ENCODE measurements at places on chromosomes 7 and 10.

- DNase-seq: no peak
These were observed 143.0 kb downstream of the PLXNA4 start for GRCh38 chr7:132433301-132433700.

GRCh38 chr7:2508327-2509215 is 11.0 kb upstream of the LFNG start:
- no peak for DNase-seq

- no peak for DNase-seq
These were observed at the start of gene GPR141 for GRCh38 chr7:37683246-37684120. GPR141 (plus strand) TSS chr7:37683766; CDS start chr7:37740394, 56,628 bp downstream.

DNA sequence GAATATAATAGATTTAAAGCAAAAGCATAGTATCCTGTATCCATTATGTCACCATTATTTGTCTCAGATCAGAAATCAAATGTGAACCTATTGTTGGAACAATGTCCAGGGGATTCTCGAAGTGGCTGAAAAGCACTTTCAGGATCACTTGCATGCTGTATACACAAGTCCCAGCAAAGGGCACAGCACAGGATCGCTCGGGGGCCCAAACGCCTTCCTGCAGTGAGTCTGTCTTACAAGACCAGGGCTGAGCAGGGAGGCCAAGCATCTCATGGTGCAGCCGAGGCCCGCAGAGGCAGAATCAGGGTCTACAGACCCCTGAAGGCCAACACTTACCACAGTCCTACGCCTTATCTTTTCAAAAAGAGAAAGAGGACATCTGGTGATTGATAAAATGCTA is 92.3 kb downstream of the TNS3 start:
- no peak for DNase-seq

DNA sequence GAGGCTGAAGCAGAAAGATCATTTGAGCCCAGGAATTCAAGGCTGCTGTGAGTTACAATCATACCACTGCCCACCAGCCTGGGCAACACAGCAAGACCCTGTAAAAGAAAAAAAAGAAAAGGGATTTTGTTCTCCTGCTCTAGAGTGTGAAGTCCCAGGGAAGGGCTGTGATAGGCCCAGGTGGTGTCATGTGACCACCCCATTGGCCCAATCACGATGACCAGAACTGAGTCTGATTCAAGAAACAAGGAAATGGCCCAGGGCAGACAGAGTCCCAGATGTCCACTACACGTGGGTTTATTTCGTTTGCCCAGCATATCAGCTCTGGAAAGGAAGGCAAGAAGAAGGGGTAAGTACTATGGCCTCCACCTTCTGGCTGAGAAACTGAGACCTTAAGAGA is 81.3 kb upstream of the CUX1 start:
- DNase-seq: no peak

GRCh38 chr7:95334447-95334846 is 10.1 kb upstream of the PON1 start:
- no peak for DNase-seq

DNA sequence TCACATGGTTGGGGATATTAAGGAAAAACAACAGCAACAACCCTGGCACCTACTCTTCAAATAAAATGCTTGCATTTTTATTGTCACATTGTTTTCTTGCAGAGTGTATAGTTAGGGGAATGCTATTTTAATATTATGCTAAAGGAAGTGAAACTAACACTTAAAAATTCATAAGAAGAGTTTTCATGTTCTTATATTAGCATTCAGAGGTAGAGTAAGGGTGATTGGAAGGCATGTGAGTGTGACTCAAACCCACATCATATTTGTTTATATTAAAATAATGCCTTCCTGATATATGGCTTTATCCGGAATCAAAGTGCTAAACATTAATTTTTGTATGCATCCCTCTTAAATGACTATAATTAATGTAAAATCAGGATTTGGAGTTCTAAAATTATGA is 59.8 kb upstream of the TES start:
- DNase-seq: no peak

GRCh38 chr10:133236401-133237240 is 1.0 kb upstream of the VENTX start:
- DNase-seq: no peak

GRCh38 chr7:94710256-94710655 is 54.3 kb upstream of the SGCE start:
- DNase-seq: no peak

DNA sequence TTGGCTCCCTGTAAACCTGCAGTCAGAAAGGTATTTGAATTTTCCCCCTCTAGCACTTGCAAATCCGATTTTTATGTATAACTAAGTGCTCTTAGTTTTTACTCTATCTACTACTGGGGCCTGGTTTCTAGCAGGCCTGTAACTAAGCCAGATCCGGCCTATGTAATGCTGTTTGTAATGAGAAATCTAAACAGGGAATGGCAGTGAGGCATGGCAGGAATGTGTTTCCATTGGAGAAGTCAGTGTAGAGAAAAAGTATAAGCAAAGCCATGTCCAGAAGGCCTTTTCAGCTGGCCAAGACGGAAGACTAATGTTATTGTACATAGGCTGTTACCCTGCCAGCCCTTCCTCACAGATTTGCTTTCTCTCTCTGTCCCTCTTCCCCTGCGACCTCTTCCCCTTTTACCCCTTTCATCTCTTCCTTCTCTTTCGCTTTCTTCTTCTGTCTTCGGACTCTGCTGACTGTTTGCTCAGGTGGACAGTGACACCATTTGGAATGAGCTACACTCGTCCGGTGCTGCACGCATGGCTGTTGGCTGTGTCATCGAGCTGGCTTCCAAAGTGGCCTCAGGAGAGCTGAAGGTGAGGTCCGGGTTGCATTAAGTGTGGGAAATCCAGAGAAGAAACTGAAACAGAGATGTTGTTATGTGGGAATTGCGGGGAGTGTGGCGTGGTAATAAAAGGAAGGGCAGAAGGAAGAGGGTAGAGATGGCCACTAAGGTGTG is 297.5 kb downstream of the HDAC9 start:
- no peak for DNase-seq

DNA sequence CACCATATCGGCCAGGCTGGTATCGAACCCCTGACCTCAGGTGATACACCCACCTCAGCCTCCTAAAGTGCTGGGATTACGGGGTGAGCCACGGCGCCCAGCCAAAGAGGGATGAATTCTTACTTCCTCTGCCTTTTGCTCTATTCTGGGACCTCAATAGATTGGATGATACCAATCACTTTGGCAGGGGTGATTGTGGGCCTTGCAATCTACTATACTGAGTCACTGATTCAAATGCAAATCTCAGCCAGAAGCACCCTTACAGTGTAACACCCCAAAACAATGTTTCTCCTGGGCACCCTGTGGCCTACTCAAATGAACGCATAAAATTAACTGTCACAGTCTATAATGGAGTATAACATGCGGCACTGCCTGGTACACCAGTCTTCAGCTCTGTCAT is 596.7 kb upstream of the LRRTM3 start:
- no peak for DNase-seq

- DNase-seq: no peak
These were observed 7.7 kb upstream of the TRUB1 start for GRCh38 chr10:114930320-114930719.

DNA sequence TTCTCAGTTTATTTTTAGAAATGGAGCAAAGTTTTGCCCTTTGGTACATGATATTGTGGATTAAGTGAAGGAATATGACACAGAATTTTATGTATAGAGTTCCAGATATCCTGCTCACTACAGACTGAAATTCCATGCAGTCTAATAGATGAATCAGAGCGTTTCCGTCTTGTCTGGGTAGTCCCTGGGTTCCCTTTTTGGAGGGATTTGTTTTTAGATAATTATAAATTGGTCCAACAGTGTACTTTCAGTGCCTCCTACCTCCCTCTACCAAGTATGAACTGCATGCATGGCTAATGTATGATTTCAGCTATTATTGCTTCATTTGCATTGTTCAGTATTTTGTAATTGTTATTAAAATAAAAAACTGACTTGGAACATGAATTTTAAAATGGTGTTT is 74.4 kb downstream of the SEPTIN7 start:
- DNase-seq: no peak

- DNase-seq: no peak
These were observed 9.1 kb upstream of the TOMM7 start for GRCh38 chr7:22831602-22832305.

DNA sequence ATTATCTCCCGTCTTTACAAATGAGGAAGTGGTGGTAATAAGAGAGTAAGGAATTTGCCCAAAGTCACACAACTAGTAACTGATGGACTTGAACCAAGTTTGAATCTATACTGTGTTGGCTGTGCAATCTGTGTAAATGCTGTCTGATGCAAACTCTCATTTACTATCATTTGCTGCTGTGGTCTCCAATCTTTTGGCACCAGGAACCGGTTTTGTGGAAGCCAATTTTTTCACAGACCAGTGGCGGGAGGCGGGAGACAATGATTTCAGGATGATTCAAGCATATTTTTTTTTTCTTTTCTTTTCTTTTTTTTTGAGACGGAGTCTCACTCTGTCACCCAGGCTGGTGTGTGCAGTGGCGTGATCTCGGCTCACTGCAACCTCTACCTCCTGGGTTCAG is 450.0 kb upstream of the FZD8 start:
- no peak for DNase-seq

DNA sequence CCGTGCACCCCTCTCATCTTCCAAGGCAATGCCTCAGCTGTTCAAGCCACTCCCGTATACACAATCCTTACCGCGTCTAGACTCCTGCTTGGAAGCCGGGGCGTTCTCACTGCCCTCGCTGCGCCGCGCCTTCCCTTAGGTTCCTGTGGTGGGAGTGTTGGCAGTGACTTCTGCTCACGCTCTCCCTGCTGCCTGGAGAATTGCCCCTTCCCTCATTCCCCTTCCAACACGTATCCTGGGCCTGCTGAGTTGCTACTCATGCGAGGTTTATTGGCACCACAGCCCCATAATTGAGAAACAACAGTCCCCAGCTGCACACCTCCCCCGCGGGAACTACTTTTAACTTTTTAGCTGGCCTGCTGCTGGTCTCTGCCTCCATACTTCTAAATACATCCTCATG is 31.9 kb downstream of the RBM17 start:
- DNase-seq: no peak

DNA sequence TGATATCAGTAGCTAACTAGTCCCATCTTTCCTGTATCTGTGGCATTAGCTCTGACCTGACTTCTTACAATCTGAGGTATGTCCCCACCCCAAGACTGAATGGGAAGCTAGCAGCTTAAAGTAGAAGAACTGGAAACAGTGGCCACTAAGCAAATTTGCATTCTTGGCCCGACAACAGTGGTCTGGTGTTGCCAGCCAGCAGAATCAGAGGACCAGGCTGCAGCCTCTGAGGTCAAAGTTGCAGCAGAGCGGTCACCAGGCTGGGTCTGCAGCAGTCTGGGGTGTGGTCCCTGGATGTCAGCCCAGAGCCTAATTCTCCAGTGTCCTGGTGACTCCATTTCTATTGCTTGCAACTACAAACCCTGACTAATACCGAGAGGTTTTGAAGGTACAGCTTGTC is 26.3 kb downstream of the FAM107B start:
- DNase-seq: no peak

GRCh38 chr10:131444862-131445461 is 133.4 kb upstream of the TCERG1L start:
- DNase-seq: no peak

DNA sequence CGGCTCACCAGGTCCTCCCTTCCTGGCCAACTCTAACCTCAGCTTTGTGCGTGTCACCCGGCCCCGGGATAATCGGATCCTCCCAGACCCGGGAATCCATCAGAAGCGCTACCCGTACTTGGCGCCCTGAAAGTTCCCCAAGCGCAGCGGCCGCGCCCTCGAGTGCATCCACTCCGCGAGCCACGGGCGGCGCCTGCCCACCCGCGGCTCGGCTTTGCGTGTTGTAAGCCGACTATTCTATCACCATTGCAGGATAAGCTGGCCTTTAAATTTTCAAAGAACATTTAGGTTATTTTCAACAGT is 35.7 kb upstream of the EBLN1 start:
- peak; percentile 26 for DNase-seq

DNA sequence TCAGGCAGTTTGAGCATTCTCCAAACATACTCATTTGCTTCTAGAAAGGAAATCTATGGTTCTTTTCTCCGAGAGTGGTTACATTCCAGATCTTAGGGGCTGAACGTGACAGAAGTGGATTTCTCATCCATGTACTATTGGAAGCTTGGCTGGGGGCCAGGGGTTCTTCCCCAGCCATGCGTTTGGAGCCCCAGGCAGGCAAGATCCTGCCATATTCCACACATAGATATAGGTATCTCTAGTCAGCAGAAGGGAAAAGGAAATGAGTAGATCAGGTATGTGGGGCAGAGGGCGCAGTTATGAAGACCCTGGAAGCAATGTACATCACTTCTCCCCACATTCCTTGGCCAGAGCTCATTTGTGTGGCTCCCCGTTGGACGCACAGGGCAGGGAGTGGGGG is 299.8 kb downstream of the CCDC3 start:
- DNase-seq: no peak

- no peak for DNase-seq
These were observed 71.2 kb downstream of the ADCY1 start for GRCh38 chr7:45645141-45645969.

DNA sequence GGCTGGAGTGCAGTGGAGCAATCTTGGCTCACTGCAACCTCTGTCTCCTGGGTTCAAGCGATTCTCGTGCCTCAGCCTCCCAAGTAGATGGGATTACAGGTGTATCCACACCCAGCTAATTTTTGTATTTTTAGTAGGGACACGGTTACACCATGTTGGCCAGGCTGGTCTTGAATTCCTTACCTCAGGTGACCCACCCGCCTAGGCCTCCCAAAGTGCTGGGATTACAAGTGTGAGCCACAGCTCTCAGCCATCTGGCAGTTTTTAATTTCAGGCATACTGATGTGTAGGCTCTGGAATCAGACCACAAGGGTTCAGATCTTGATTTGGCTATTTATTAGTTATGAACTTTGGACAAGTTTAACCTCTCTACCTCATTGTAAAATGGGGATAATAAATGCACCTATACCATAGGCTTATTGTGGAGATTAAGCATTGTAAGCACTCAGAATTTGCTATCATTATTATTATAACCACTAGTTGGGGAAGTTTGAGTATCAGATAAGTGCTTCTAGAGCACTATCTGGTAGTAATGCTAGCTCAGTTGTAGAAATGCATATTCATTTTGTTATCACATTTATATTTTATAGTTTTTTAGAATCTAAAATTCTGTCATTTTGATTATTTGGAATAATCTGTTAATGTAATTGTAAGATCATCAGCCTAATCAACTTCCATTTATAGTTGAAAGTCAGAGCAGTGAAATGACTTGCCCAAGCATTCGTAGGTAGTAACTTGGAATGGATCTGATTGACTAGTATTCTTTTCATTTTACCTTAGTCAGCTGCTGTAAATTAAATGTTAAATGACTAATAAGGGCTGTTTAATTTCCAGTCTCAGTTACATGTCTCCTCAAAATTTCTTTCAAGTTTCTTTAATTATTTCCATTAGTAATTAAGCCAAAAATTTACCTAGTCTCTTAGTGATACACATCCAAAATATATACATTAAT is 22.5 kb downstream of the KMT2E start:
- DNase-seq: no peak
